ENCODE measurements at places on chromosomes 7 and 10. TPM values are rescaled to one million over a fixed set of nuclear protein-coding genes. Genes with fewer than 3 reads are reported as not detected.

DNA sequence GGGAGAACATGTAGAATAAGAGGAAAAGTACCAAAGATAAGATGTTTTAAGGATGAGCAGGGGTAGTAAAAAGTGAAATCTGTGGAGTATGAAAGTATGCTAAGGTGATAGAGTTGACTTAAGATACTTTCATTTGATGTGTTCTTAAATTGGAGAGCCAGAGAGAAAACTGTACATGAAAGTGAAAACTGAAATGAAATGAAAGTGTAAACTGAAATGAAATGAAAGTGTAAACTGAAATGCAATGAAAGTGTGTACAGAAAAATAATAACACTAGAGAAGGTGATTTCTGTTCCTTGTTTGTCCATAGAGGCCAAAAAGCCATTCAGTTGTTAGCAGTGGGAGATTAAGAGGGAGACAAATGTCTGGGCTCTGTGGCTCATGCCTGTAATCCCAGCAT, 17.5 kb downstream of the AHR start:
- H3K27me3 ChIP-seq = no peaks in the 10 kb centered on the region
- H3K4me1 ChIP-seq = no peaks in the 10 kb centered on the region
- peaks cover 27% of the 10 kb centered on the region for H3K36me3 ChIP-seq
- no peak overlapping the region for H3K4me3 ChIP-seq
- H3K27ac ChIP-seq = no peak overlapping the region

GRCh38 chr7:101779267-101779666, 38.2 kb upstream of the CUX1 start:
- no peak overlapping the region for H3K27ac ChIP-seq
- H3K4me3 ChIP-seq = no peak overlapping the region
- H3K36me3 ChIP-seq = no peaks in the 10 kb centered on the region

DNA sequence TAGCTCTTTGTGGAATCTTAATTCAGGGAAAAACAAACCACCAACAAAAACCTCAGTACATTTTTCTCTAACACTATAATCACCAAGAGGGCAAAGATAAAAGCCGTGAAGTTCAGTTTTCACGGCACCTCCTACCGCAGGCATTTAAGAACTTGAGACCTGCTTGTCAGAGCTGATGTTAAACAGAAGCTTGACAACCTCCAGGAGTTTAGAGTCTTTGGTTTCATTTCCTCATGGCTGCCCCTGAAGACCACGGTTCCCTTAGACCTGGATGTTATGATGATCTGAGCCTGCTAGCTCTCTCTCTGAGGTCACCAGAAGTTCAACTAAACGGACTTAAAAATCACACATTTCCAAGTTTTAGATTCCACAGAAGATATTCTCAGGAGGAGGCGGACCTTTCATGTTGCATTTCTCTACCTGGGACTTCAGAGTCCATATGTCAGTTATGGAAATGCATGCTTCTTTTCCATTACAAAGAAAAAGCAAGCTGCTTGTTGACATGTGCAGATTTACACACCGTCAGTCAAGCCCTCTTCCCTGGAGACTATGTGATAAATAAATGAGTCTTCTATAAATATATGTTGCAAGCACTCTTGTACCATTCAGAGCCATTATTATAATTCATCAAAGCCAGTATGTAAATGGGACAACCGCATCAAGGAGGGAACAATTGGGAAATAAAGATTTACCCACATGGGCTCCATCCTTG, 258.0 kb downstream of the GFRA1 start:
- H3K36me3 ChIP-seq = no peaks in the 10 kb centered on the region
- no peak overlapping the region for H3K4me3 ChIP-seq
- DNase-seq = peak; percentile 46
- H3K27me3 ChIP-seq = no peaks in the 10 kb centered on the region
- peaks cover 13% of the 10 kb centered on the region for H3K4me1 ChIP-seq

DNA sequence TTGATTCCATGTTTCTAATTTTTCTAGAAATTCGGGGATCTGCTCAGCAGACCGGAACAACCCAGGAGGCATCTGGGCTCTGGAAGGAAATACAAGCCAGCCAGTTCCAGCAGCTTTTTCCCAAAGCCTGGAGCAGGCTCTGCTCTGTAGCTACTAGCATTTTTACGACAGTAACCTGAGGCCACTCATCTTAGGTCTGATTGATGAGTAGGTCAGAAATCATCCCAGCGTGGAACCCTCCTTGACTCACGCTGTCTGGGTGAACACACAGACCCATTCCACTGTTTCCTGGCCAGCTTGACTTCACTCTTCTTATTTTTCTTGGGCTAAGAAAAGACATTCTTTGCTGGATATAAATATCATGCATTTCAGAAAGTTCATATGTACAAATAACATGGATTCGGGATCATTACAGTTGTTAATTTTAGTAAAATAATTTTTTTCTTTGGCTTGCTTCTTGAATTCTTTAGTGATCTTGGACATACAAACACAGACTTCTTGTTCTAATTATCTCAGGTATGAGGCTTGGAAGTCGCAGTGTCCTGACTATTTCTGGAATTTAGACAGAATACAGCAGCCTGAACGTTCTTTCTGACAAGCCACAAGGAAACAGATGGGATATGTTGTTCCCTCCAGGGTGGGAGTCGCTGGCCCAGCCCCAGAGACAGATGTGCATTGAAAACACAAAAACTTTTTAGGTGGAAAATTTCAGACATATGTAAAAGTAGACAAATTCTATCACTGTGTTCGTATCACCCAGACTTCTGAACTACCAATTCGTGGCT, 54.6 kb upstream of the PITRM1 start:
- DNase-seq = peak; percentile 75
- peaks cover 47% of the 10 kb centered on the region for H3K4me1 ChIP-seq
- no peaks in the 10 kb centered on the region for H3K27me3 ChIP-seq
- H3K36me3 ChIP-seq = no peaks in the 10 kb centered on the region
- no peak overlapping the region for H3K4me3 ChIP-seq

DNA sequence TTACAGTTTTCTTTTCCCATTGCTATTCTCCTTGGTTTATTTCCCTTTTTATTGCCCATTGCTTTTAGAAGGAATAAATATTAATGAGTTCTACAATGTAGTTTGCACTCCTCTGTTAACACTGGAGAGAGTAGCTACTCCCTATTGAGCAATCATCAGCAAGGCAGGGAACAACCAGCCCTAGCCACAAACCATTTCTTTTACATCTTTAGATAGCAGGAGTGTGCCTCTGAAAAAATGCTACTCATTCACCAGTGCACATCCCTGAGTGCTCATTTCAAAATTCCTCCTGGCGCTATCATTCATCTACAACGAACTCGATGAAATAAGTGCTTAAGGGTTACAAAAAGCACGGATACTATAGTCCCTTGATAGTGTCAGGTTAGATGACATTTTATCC, 252.9 kb downstream of the THSD7A start:
- no peaks in the 10 kb centered on the region for H3K27me3 ChIP-seq
- H3K36me3 ChIP-seq = no peaks in the 10 kb centered on the region
- DNase-seq = no peak
- no peaks in the 10 kb centered on the region for H3K4me1 ChIP-seq
- no peak overlapping the region for H3K4me3 ChIP-seq

- no peaks in the 10 kb centered on the region for H3K27me3 ChIP-seq
- H3K27ac ChIP-seq = no peak overlapping the region
- peaks cover 18% of the 10 kb centered on the region for H3K4me1 ChIP-seq
- H3K36me3 ChIP-seq = no peaks in the 10 kb centered on the region
Observed at GRCh38 chr10:112580267-112580666, 133.3 kb downstream of the VTI1A start.

GRCh38 chr10:30898964-30899363, 132.7 kb downstream of the ZNF438 start:
- no peak overlapping the region for H3K4me3 ChIP-seq
- no peaks in the 10 kb centered on the region for H3K4me1 ChIP-seq
- no peaks in the 10 kb centered on the region for H3K27me3 ChIP-seq
- H3K36me3 ChIP-seq = no peaks in the 10 kb centered on the region

GRCh38 chr7:135326636-135327280, 93.1 kb downstream of the STRA8 start:
- DNase-seq = no peak
- no peaks in the 10 kb centered on the region for H3K27me3 ChIP-seq
- no peaks in the 10 kb centered on the region for H3K4me1 ChIP-seq
- H3K36me3 ChIP-seq = no peaks in the 10 kb centered on the region

DNA sequence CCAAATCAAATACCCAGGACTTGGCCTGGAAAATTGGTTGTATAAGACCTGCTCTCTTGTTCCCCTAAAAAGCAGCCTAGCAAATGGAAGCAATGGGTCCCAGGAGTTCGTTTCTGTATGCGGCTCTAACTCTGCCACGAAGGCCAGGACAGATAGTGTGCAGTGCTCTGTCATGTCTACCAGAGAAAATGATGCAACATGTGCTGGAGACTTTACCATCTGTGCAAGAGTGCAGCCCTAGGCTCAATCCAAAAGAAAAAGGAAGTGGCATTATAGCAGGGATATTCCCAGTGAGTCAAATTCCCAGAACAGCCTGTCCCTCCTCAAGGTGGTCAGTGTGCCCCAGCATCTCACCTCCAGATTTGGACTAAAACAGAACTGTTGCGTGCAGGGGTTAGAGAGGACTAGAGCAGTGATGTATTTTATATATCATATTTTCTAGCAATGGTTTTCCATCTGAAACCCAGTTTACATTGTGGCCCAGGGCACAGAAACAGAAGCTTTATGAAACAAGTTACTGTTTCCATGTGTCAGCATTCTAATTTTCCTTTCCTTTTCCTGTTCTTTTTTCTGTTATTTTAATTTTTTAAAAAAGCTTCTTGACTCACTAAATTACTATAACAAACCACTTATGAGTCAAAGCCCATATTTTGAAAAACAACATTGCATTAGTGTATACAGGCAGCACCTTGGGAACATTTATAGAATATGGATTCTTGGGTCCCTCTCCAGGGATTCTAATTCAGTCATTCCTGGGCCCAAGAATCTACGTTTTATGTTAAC, 311.2 kb downstream of the RNLS start:
- H3K4me1 ChIP-seq = peaks cover 21% of the 10 kb centered on the region
- no peaks in the 10 kb centered on the region for H3K36me3 ChIP-seq
- H3K27ac ChIP-seq = no peak overlapping the region
- DNase-seq = no peak
- H3K4me3 ChIP-seq = no peak overlapping the region

- no peaks in the 10 kb centered on the region for H3K4me1 ChIP-seq
- no peak overlapping the region for H3K4me3 ChIP-seq
- no peaks in the 10 kb centered on the region for H3K27me3 ChIP-seq
- DNase-seq = no peak
- no peaks in the 10 kb centered on the region for H3K36me3 ChIP-seq
Observed at GRCh38 chr7:70319057-70319456, 720.8 kb downstream of the AUTS2 start.

DNA sequence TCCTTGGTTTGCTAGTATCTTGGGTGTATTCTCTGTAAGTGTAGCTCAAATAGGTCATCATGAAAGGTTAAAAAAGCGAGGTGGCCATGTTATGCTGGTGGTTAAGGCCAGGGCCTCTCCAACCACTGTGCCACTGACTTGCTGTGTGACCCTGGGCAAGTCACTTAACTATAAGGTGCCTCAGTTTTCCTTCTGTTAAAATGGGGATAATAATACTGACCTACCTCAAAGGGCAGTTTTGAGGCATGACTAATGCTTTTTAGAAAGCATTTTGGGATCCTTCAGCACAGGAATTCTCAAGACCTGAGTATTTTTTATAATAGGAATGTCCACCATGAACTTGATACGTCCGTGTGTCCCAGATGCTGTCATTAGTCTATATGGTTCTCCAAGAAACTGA, 17.1 kb downstream of the SCD start:
- peaks cover 10% of the 10 kb centered on the region for H3K4me1 ChIP-seq
- no peak overlapping the region for H3K27ac ChIP-seq
- no peak for DNase-seq
- H3K27me3 ChIP-seq = no peaks in the 10 kb centered on the region
- H3K36me3 ChIP-seq = no peaks in the 10 kb centered on the region
- H3K4me3 ChIP-seq = no peak overlapping the region

DNA sequence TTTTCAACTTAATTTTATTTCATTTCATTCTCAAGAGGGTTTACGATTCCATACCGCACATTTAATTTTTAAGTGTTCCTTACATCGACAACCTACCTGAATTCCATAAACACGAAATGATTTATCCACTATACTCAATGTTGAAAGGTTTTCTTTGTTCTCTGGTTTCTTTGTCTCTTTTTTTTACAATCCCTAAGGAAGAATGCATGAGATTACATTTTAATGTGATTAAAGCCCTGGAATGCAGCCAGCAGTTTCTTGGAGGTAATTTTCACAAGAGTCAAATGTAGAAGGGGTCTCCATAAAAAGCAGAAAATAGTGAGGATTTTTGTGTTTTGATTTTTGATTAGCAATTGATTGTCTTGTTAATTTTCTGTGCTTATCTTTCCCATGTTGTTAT, 59.2 kb upstream of the ADCY1 start:
- no peak overlapping the region for H3K4me3 ChIP-seq
- H3K27me3 ChIP-seq = no peaks in the 10 kb centered on the region
- no peaks in the 10 kb centered on the region for H3K4me1 ChIP-seq
- H3K27ac ChIP-seq = no peak overlapping the region

DNA sequence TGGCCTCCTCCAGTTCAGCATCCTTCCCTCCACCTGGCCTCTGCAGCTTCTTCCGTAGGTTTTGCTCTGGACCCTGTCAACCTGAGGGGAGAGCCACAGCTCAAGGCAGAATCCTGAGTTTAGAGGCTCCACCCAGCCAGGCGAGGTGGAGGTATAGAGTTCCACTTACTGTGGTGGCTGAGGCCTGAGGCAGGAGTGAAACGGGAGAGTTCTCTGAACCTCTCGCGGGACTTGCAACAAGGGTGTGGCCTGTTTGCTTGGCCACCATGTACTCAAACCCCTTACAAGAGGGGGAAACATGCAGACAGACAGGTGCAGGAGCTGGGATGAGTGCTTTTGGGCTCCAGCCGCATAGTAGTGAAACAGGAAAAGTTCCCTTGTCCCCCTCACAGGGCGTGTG, 154.0 kb upstream of the C7orf33 start:
- no peak overlapping the region for H3K4me3 ChIP-seq
- no peak for DNase-seq
- no peaks in the 10 kb centered on the region for H3K36me3 ChIP-seq
- H3K27ac ChIP-seq = no peak overlapping the region
- no peaks in the 10 kb centered on the region for H3K4me1 ChIP-seq
- H3K27me3 ChIP-seq = no peaks in the 10 kb centered on the region

DNA sequence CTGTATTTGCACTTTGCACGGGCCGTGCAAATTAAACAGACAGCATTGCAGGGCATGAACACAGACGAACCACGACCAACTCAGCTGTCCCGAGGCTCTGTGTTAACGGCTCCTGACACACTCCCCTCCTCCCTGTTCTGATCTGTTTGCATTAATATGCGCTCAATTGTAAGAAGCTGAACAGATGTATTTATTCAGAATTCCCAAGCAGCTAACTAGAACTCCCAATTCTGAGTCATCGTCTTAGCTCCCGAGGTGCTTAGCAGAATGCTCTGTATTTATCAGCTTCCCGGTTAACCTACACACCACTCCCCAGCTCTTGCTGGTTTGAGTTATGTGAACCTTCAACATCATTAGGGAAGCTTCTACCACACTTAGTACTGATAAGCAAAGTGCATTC, 286.4 kb downstream of the PTPRN2 start:
- H3K36me3 ChIP-seq = no peaks in the 10 kb centered on the region
- DNase-seq = no peak
- H3K27ac ChIP-seq = no peak overlapping the region
- H3K4me1 ChIP-seq = no peaks in the 10 kb centered on the region
- H3K27me3 ChIP-seq = no peaks in the 10 kb centered on the region

- H3K27ac ChIP-seq = no peak overlapping the region
- peak; percentile 47 for DNase-seq
- peaks cover 57% of the 10 kb centered on the region for H3K27me3 ChIP-seq
- H3K36me3 ChIP-seq = no peaks in the 10 kb centered on the region
- H3K4me1 ChIP-seq = peaks cover 15% of the 10 kb centered on the region
- H3K4me3 ChIP-seq = peak overlapping the region; percentile 17
Observed at GRCh38 chr10:71396084-71396710, 523 bp upstream of the CDH23 start.

Gene PRRT4
- not detected for total RNA-seq

Gene WNT8B
- not detected for total RNA-seq

Gene ANKRD30A
- not detected for total RNA-seq

Gene DENND2A
- 30.0 TPM for total RNA-seq

Gene GPR26
- not detected for total RNA-seq

Gene OR2A42
- total RNA-seq = not detected

Gene AKR1C4
- not detected for total RNA-seq

Data from SJSA1 (cell line).